Hematopoietic multipotent progenitor cell (in vitro differentiated cells): ENCODE measurements at places on chromosomes 2 and 18.
A peak's percentile ranks its signal among the peaks of the same experiment; 100 is the strongest.

DNA sequence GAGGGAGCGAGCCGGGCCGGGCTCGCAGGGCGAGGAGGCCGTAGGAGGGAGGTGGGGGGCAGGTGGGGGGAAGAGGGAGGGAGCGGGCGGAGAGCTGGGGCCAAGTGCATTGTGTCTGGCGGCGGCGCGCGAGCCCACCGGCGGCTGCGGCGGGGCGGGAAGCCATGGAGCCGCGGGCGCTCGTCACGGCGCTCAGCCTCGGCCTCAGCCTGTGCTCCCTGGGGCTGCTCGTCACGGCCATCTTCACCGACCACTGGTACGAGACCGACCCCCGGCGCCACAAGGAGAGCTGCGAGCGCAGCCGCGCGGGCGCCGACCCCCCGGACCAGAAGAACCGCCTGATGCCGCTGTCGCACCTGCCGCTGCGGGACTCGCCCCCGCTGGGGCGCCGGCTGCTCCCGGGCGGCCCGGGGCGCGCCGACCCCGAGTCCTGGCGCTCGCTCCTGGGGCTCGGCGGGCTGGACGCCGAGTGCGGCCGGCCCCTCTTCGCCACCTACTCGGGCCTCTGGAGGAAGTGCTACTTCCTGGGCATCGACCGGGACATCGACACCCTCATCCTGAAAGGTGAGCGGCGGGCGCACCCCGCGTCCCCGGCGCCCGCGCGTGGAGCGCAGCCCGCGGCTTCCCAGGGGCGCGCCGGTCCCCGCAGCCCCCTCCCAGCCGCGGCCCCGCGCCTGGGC is at the start of gene TMEM178A:
TSS of gene TMEM178A (plus strand) at position 107 of the 680 bp plus-strand sequence. CDS start at position 165, 58 bp downstream.
- DNase-seq: peak; percentile 22

DNA sequence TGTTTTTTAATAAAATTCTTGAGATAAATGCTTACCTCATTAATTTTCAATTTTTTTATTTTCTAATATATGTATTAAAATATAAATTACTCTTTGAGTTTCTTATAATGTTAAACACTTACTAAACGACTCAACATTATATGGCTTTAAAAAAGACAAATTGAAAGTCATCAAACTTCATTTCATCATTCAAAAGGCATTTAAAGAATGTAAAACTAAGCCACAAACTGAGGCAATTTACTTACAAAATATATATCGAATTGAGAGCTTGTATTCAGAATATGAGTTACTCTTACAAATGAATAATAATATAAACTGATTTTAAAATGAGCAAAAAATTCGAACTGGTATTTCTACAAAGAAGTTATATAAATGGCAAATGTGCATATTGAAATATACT is 1262.2 kb upstream of the PIK3C3 start:
- DNase-seq: no peak

- no peak for DNase-seq
These were observed 54.1 kb upstream of the GREB1L start for GRCh38 chr18:21187886-21188285.

GRCh38 chr2:99380376-99381010 is 43.3 kb downstream of the EIF5B start:
- no peak for DNase-seq

GRCh38 chr2:176181551-176181950 is 6.9 kb upstream of the HOXD1 start:
- DNase-seq: no peak

- DNase-seq: no peak
These were observed 375.6 kb upstream of the LRATD1 start for GRCh38 chr2:14256890-14257289.

GRCh38 chr2:101718993-101719571 is 21.6 kb downstream of the MAP4K4 start:
- DNase-seq: no peak

- no peak for DNase-seq
These were observed 124.0 kb downstream of the NRP2 start for GRCh38 chr2:205806143-205806905.

- DNase-seq: no peak
These were observed 787 bp upstream of the TBR1 start for GRCh38 chr2:161415034-161415986.

DNA sequence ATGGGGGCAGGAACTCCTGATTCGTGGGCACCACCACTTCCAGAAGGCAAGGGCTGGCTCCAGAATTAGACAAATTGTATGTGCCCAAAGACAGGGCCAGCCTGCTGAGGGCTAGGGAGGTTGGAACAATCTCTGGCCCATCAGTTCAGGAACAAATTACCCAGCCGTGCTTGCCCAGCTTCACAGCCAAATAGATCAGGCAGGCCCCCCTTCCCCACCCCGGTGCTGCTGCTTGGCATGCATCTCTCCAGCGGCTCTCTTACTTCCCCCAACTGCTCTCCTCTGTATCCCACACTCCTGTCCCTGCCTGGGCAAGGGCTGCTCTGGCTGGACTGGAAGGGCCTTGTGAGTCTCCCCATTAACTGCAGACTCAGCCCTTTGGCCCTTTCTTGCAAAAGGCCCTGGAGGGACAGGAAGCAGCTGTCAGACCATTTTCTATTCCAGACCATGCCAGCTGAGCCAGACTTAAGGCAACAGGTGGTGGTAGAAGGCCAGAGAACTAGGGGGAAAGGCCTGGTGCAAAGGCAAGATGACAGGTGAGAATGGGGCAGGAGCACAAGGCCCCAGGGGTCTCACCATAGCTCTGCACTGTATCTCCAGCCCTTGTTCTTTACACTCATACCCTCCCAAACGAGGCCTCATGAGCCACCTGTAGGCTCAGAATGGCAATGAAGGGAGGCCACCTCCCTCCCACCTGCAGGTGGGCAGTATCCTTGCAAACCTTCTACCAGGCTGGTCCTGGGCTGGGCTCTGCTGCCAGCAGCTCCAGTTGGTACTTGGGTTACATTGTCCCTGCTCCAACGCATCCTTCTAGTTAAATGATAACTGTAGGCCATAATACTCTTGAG is 30.7 kb upstream of the ACAA2 start:
- no peak for DNase-seq

DNA sequence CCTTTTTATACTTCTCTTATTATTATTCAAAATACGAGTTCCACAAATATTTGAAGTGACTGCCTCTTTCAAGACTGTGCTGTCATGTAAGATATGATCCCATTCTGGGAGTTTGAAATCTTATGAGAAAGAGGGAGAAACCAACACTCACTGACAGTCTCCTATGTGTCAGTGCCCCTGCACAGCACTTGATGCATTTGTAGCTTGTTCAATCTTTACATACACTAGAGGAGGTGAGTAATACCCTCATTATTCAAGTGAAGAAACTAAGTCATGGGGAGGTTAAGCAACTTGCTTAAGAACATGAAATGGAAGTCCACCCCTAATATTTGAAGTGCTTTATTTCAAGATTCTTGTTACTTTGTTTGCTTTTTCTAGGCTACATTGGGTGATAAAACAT is 459.5 kb upstream of the FANCL start:
- no peak for DNase-seq

- DNase-seq: no peak
These were observed 202.7 kb downstream of the CYP26B1 start for GRCh38 chr2:71944806-71945602.

DNA sequence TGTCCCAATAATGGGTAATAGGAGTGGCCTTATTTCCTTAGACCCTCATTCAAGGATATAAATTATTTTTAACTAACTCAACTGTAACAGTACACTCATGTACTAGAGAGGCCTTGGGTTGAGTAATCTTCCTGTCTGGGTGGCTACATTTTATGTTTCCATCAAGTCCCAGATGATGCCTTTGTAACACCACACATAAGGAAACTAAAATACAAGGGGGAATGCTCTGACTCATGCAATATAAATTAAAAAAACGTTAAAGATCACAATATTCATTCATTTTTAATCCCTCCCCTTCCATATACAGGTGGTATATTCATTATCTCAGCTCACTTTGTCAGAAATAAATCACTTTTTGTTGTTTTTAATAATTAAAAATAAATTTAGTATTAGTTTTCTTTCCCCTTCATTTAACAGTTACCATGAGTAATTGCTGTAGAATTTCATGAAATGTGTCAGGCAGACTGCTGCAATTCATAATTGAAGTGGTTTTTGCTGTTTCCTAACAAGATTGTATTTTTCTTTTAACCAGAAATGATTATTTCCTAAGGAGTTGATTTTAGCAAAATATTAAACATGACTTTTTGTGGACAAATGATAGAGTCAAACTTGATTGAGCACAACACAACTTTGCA is 1403.6 kb downstream of the SUCLG1 start:
- no peak for DNase-seq

- no peak for DNase-seq
These were observed 30.0 kb downstream of the BIN1 start for GRCh38 chr2:127076924-127077323.

DNA sequence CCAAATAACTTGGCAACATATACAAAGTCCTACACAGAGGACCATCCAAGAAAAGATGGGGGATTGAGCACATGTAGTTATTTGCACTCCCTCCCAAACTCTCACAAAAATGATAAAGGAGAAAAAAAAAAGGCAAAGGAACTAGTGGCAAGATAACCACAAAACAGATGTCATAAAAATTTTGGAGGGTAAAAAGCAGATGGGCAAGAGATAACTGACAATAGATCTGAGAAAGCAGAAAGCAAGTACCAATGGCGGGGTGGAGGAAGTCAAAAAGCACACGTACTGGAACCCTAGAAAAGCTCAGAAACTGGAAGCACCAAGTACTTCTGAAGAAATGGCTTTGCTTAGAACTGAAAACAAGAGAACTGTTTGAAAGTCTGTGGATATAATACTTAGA is 82.0 kb downstream of the WDPCP start:
- no peak for DNase-seq

DNA sequence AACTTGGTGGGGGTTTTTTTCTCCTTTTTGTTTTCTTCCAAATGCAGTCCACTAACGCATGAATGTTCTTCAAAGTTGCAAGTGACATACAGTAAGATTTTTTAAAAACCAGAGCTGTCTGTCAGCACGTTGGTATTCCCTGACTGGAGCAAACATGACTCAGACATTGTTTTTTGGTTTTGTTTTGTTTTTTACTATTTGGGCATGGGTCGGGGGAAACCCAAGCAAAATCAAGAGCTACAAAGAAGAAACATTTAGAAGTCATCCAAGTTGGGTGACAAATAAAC is 726 bp upstream of the CCDC88A start:
- DNase-seq: no peak

DNA sequence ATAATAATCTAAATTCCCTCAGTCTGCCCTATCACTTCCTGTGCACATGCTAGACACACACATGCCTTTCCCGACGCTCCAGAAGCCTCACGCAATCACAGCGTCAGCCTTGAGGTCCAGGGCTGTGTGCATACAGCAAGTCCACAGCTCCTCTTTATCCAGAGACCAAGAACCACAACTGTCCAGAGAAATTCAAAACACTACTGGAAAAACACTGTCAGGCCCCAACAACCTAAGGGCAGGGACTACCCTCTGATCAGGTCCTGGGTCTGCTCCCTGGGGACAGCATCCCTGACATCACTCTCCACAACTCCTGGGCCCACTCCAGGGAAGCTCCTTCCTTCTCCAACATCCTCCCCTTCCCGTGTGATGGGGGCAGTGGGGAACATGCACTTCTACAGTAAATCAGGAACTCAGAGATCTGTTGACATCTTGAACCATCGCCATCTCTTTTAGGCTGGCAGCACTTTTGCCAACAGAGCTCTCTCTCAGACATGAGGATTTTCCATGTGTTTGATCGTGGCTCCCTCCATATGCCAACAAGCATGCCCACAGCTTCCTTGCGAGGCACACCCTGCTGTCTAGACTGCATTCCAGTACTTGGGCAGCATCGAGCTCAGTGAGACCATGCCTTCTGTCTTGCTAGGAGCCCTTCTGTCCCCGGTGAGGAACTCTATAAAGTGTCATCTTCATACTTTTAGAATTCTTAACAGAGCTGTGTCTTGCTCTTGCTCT is 15.4 kb downstream of the TEX51 start:
- DNase-seq: no peak

DNA sequence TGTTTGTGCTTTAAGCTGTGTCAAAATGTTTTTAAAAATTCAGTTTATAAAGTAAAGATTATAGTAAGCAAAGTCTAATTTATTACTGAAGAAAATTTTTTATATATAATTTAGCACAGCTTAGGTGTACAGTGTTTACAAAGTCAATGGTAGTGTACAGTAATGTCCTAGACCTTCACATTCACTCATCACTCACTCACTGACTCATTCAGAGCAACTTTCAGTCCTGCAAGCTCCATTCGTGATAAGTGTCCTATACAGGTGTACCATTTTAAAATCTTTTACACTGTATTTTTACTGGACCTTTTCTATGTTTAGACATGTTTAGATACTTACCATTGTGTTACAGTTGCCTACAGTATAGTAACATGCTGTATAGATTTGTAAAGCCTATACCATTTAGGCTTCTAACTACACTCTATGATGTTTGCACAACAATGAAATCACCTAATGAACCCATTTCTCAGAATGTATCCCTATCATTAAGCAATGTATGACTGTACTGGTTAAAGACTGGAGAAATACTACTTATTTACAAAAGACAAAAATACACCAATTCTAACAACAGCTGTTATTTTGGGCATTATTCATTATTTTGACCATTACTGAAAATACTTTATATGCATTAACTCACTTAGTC is 95.1 kb downstream of the STRN start:
- no peak for DNase-seq

- DNase-seq: no peak
These were observed 6.5 kb downstream of the MFSD2B start for GRCh38 chr2:24016376-24016761.

GRCh38 chr2:201248288-201248844 is 12.0 kb upstream of the CASP8 start:
- DNase-seq: no peak

GRCh38 chr2:94861308-94862152 is 9.7 kb upstream of the TEKT4 start:
- DNase-seq: no peak

GRCh38 chr2:131535526-131535925 is 7.8 kb downstream of the CCDC74A start:
- DNase-seq: no peak

GRCh38 chr18:39105104-39105503 is 1539.5 kb upstream of the CELF4 start:
- DNase-seq: no peak

- DNase-seq: no peak
These were observed 118.3 kb downstream of the LDLRAD4 start for GRCh38 chr18:13336841-13337240.
